Anterior cingulate cortex (tissue), 58 donors: ENCODE measurements at places on chromosomes 3 and 15.

DNA sequence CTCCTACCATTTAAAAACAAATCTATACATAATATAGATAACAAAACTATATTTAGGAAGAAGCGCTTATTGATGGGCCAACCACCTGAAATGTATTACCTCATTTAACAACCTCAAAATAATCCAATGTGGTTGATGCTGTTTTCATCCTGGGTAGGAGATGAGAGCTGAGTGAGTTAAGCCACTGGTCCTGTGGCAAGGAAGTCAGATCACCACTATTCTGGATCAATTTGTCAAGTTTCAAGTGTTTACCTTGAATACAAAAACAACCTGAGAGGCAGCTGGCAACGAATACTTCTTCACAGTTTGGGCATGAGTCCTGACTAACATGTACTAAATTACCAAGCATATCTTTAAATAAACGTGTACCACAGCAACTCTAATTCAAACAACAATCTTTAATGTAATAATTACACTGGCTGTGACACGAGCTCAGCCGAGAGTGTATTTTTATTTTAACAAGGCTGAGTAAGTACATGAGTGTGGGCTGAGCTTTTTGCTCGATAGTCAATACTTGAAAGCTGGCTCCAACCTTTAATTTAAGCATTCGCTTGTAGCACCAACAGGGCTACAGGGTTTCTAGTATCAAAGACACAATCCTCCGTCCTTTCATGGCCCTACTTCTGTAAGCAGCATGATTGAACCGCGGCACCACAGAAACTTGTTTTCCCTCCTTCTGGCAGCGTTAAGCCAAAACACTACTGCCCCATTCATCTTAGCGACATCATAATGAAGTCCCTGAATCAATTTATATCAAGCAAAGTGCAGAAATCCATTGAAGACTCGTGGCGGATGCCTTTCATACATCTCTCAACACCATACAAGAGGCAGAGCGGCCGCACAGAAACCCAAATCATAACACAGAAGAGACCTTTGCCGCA, 93.8 kb upstream of the ICE2 start:
- DNase-seq: no peak

- no peak for DNase-seq
These were observed 30.5 kb downstream of the RAD54L2 start for GRCh38 chr3:51568996-51569395.

DNA sequence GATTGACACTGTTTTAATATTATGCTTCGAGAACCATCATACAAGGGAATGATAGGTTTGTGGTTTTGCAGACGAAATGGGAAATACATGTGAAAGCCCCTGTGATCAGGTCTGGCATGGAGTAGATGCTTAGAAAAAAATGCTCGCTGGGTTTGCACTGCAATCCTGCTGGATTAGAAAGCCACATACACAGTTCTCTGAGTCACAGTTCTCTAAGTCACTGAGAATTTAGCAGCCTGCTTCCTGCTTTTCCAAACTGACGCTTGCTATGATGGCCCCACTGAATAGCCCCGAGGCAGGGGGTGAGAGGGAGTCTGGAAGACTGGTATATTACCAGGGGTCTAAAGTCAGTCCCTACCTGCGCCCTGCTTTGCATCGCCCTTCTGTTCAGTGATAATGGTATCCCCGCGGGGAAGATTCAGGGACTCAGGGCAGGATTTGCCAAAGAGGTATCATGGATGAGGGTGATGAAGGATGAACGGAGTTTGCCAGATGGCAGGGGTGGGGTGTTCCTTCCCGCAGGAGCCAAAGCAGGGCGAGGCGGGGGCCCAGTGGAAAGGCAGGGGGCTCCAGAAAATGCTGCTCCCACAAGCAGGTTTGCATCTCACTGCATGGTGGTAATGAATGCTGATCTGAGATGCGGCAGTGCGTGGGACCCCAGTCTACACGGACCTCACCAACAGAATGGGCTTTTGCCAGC, 82.3 kb downstream of the IQSEC1 start:
- DNase-seq: no peak

- no peak for DNase-seq
These were observed 431.1 kb downstream of the MFSD1 start for GRCh38 chr3:159232966-159233365.

- DNase-seq: peak; percentile 13
These were observed 29.5 kb upstream of the ZNF710 start for GRCh38 chr15:89971592-89971997.

GRCh38 chr3:124758851-124759635, 28.8 kb downstream of the UMPS start:
- no peak for DNase-seq

- DNase-seq: no peak
These were observed 53.0 kb upstream of the GSK3B start for GRCh38 chr3:120147072-120147871.

DNA sequence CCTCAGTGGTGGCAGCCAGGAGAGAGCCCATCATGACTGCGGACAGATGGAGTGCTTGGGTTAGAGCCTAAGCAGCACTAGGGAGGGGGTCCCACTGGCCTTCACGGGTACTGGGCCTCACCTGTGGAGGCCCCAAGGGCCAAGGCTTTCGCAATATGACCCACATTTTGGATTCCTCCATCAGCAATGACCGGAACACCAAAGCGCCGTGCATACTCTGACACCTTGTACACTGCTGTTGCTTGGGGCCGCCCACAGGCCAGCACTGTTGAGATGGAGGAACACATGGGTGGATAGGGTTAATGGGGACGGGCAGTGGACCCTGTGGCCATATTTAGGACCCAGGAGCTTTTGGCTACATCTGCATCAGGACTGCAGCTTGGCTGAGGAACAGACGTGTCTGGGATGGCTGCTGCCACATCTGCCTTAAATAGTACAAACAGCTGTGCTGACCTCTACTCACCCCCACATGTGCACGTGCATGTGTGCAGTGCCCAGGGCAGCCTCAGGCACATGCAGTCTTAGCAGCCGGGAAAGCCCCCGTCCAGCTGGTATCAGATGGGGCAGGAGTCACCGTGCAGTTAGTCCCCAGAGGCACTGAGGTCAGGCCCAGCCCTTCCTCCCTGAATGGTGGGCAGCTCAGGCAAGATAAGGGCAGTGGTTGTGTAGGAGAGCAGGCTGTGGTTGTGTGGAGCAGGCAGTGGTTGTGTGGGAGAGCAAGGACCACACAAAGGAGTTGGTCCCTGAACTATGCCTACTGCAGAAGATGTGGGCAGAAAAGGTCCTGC, 3.3 kb downstream of the NDUFAF3 start:
- no peak for DNase-seq
